Stimulated activated CD8-positive, alpha-beta memory T cell treated with anti-CD3 and anti-CD28 coated beads, Interleukin-2, amount 100 ng/mL, for 1 hour (primary cell): ENCODE measurements at places on chromosomes 2 and 18.

GRCh38 chr2:181395851-181396250, 61.3 kb upstream of the ITGA4 start:
- DNase-seq = no peak

DNA sequence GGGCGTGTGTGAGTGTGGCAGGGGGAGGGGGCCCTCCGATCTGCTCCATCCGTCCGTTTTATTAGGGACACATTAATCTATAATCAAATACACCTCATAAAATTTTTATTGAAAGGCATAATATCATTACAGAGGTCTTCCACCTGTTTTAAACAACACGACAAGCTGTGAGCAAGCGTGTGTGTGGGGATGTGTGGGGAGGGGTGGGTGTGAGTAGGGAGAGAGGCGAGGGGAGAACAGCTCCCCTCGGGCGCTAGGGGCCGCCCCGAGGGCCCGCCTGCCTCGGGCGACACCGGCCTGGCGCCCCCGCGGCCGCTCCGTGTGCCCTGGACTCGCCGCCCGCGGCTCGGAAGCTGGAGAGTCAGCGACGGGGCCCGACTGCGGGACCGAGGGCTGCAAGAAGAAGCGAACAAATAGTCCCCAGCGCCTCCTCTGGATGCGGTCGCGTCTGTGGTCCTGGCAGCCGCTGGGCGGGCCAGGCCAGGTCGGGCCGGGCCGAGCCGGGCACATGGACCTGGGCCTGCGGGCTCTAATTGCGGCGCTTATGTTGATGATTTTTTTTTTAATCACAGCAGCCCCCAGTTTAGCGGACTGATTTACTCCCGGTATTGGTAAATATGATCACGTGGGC, 352 bp upstream of the HOXD9 start:
- no peak for DNase-seq

GRCh38 chr2:161172901-161173540, 12.8 kb downstream of the TANK start:
- DNase-seq = no peak

DNA sequence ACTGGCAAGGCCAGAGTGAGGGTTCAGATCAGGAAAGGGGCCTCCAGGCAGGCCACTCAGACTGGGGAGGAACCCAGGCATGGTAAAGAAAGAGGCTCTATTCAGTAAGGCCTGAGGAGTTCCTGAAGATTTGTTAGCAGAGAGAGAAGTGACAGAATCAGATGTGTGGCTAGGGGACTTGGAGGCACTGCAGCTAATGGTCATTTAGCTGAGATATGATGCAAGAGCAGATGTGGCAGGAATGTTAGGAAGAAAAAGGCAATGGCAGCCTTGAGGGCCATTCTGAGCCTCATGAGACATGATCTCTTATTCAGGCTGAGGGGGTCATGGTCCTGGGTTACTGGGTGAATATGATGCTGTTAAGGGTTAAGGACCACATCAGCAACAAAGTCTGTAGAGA, 73.4 kb downstream of the CCDC93 start:
- DNase-seq = no peak

GRCh38 chr2:63544017-63544627, 44.2 kb downstream of the WDPCP start:
- no peak for DNase-seq

DNA sequence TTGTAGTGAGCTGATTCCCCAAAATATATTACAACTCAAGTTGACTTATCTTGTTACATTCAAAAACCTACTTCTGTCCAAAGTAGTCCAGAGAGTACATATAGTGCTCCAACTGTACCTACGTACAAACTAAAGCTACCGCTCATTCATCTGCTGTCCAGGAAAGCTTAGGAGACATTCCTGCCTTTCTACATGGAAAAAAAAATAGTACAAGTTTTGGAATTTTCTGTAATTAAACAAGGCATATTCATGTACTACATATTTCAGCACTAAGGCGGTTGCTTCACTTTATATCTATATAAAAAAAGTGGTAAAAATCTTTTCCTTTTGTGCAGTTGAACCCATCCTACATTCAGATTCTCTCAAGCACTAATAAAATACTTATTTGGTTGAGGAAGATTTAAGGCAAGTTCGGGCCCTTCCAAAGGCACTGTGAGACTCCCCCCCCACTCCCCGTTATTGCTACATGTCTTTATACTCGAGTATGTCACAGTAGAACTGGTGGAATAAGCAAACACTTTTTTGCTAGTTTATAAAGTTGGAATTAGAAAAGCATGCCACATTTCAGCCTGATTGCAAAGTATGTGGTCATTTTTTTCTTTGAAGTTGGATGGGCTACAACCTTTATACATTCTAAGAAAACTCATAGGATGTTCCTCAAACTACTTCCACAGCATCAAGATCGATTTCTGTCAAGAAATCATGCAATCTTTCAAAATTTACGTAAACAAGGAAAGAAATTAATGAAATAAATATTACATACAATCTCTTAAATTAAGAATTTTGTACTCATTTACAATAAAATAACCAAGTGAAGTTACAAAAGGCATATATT, 3.7 kb downstream of the ZFP36L2 start:
- no peak for DNase-seq

GRCh38 chr18:63290166-63290820, 29.3 kb downstream of the BCL2 start:
- no peak for DNase-seq

- no peak for DNase-seq
Observed at GRCh38 chr2:42618116-42618515, 49.7 kb downstream of the MTA3 start.

DNA sequence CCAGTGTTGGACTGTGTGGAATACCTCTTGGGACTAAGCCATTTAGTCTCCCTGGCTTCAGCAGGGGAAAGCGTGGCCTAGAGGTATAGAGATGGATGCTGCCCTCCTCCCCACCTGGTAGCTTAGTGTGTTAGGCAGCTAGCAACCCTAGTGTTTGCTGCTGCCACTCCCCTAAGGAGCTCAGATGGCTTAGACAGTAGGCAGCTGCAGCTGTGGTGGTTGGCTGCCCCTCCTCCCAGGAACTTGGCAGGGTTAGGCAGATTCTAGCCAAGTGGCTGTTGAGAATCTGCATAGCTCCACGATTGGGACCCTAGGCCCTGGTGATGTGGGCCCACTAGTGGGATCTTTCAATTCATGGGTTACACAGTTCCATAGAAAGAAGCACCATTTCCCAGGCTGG, 550.4 kb upstream of the CHAC2 start:
- no peak for DNase-seq

DNA sequence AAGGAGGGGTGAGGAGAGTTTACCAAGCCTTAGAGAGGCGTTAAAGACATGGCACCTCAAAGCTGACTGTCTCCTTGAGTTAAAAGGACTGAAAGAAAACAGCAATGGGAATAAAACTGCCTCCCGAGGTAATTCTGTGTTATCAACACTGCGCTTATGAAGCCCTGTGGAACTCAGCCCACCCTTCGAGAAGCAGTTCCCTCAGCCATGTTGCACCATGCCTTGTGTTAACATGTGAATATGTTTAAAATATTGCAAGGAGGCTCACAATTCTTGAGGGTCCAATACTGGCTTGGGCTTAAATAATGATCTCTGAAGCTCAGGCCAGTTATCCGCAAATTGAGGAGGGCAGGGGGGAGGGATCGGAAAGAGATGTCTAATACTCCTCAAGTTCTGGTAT, 14.7 kb downstream of the KLF7 start:
- DNase-seq = no peak

DNA sequence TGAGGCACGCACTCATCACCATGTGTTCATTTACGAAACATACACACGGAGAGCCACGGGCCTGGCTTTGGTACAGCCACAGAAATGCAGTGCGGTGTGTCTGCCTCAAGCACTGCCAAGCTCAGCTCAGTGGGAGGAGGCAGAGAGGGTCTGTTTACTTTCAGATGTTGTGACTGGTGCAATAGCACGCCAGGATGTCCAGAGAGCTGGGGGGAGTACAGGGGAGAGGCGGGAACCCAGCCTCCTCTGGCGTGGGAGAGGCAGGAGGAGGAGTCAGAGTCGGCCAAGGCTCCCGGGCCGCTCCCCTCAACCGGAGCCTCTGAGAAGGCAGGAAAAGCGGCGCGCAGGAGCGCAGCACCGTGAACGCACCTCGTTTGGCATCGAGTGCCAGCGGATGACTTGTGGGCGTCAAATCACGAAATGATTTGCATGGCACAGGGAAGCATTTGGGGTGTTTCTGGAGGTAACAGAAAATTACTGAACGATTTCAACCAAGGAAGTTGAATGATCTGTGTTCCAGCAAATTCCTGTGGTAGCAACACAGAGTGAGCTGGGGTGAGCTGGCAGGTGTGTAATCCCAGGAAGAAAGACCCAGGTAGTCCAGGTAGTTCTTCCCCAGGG, 143.0 kb downstream of the ZNF516 start:
- DNase-seq = no peak

GRCh38 chr2:200199576-200200263, 106.8 kb upstream of the SPATS2L start:
- no peak for DNase-seq

DNA sequence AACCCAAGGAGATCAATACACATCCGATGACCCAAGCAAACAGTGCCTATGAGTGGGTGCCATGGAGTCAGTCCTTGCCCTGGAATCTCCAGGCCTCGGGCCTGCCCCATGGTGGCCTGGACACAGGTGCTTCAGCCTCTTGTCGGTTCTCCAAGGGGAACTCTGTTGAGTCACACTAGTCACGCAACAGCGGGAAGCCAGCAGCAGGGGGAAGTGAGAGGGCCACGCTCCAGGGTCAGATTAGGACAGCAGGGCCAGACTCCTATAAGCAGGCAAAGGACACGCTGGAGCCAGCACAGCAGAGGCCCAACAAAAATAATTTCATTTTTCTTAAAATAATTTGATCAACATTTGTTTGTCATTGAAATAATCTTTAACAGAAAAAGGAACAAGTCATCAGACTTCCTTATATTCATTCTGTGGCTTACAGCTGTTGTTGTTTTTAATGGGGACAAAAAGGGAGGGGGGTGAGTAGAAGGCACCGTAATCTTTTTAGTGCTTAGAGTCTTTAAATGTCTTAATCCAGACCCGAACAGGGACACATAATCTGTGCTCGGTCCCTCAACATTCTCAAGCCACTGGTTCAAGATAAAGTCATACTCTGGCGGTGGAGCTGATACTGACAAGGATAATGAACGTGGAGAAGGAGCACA, 16.4 kb upstream of the ARMC9 start:
- DNase-seq = no peak

- DNase-seq = no peak
Observed at GRCh38 chr18:3651266-3651665, 201.3 kb downstream of the TGIF1 start.

DNA sequence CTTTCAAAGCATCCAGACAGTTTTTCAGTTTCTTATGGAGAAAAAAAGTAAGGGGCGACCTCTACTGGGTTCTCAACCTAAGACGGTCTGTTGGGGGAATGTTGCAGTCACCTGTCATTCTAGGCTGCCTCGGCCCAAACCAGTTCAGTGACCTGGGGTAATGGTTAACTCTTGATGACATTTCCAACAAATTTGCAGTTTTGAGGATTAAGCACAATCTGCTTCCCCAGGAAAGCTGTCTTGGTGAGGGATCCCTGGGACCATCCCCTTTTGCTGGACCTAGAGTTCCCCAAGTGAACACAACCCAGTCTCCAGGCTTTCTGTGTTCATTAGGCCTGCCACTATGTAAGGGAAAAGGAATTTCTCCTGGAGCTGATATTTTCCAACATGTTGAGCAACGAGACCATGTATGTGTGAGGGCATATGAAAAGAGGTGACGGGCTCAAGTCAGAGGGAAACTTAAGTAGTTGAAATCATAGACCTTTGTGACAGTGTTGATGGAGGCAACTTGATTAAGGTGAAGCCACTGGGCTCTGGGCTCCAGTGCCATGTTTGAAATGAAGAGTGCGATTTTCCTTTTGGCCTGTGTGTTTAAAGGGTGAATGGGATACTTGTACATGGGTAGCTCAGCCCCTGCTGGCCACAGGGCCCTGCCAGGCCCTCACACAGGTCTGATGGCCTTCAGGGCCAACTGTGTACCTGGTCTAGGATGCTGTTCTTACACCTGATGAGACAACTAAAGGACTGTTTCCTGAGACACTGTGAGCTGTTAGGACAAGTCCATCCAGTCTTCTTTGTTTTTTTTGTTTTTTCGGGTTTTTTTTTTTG, 27.0 kb downstream of the FOSL2 start:
- no peak for DNase-seq

DNA sequence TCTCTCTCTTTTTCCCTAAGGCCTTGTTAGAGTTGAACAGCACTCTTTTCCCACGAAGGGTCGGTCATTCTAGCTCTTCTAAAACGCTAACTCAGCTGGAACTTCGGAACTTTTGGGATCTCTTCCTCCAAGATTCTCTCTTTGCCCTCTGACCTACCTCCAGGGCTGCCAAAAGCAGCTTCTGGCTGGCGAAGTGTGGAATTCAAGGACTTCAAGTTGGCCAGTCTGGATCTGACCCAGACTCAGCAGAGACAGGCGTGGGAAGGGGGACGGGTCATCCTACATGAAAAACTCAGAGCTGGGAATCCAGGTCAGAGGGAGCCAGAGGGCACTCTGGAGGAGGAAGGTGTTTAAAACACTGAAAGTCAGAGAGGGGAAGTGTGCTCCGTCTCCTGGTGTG, 305.5 kb upstream of the HDAC4 start:
- DNase-seq = no peak

DNA sequence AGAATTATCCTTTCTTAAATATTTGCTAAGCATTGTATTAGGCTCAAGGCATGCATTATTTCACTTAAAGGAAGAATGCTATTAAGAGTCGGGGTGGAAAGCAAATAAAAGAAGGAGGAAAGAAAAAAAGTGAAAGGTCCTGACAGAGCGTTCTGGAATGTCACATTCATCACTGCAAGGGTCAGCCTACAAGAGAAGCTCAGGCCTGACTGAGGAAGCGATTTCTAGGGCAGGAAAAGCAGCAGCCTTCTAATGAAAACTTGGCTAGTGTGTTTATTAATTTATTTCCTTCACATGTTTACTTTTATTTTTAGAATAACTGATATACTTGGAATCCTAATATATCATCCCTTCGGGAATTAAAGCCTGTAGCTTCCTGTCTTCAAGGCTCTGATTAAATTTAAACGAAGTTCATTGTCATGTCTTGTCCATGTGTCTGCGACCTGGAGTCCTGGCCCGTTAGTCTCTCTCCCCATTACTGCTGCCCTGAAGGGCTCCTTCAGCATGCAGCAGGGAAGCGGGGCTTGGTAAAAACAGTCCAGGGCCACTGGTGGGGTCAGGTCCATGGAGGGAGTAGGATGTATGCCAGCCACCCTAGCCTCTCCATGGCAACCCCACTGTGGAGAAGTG, 119.2 kb upstream of the CCDC68 start:
- no peak for DNase-seq

GRCh38 chr2:215447673-215448081, 11.8 kb upstream of the FN1 start:
- no peak for DNase-seq

DNA sequence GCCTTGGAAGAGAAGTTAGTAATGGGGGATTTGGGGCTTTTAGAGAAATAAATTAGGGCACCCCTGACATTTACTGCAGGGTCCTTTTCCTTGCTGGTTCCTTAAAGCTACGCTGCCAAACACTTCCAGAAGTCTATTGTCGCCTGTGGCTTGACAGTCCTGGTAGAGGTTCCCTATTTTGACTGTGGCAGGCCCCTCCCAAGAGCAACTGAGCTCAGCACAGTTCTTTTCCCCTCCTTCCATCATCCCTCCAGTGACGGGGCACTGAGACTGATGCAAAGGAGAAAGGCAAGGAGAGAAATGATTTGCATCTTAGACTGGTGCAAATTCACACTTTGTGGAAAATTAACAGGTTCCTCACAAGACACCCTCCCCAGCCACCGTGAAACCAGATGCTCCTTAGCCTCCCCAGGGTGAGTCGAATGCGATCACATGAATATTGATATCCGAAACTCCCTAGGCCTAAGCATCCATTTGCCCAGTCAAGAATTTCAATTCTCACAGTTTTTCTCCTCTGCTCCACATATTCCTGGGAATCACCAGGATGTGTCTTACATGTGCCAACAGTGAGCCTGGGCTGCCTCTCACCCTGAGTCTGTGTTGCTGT, 45.4 kb downstream of the RABL2A start:
- no peak for DNase-seq
